Stimulated activated CD4-positive, alpha-beta T cell treated with anti-CD3 and anti-CD28 coated beads, TNF-alpha, amount 100 ng/mL, for 24 hours (primary cell): ENCODE measurements at places on chromosomes 2 and 18.

DNA sequence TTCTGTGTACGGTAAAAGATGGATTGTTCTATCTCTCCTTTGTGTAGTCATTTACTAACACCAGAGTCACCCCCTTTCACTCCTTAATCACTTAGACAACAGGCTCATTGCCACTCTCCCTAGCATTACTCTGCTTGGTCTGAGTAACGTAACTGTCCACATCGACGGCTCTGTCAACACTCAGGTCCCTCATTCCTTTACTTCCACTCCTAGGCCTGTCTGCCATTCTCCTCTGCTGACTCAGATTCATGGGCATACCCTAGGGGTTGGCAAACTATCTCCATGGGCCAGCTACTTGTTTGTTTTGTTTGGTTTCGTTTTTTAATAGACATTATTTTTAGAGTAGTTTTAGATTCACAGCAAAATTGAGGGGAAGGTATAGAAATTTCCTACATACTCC is 243.9 kb downstream of the NR4A2 start:
- no peak for DNase-seq

DNA sequence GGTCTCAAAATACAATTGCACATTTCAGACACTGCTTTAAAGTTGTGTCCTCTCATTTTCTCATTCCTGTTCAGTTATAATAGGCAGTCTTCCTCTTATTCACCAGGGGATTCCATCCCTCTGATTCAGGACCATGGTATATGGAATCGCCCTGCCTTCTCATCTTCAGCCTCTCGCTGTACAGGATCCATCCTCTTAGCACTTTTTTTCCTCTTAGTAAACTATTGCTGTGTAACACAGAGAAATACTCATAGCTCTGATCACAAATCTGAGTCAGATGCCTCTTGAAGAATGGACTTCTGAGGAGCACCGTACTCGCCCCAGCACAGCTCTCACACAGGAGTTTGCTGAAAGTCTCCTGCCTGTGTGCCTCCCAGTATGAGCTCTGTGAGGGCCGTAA is 11.3 kb downstream of the RMP24 start:
- DNase-seq: no peak

GRCh38 chr2:200247494-200247893 is 59.0 kb upstream of the SPATS2L start:
- no peak for DNase-seq

GRCh38 chr2:117983040-117983439 is 30.8 kb downstream of the CCDC93 start:
- DNase-seq: no peak

GRCh38 chr2:41170589-41170988 is 718.7 kb upstream of the SLC8A1 start:
- DNase-seq: no peak

- DNase-seq: no peak
These were observed 42.8 kb upstream of the STK17B start for GRCh38 chr2:196214156-196214555.

DNA sequence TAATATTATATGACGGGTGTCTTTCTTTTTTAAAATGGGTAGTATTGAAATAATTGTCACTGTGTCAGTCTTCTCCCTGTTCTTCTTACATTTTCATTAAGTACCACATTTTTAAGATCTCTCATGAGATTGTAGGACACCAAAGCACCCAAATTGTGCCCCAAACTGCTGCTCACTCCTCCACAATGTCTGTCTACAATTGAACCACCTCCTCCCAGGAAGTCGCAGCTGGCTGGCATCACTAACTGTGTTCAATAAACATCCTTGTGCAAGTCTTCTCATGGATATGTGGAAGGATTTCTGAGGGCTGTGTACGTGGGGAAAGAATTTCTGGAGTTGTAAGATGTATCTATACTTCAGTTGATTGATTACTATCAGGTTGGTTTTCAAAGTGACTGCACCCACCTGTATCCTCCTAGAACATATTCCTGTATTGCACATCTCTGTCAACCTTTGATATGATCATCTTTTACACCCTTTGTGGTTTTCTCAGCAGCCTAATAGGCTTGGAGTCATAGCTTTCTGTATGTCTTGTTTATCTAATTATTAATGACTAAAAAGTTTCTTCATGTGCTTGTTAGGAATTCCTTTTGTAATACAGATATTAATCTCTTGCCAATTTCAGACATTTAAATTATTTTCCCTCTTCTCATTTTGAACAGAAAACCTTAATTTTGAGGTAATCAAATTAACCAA is 774.9 kb downstream of the RNF144A start:
- no peak for DNase-seq

DNA sequence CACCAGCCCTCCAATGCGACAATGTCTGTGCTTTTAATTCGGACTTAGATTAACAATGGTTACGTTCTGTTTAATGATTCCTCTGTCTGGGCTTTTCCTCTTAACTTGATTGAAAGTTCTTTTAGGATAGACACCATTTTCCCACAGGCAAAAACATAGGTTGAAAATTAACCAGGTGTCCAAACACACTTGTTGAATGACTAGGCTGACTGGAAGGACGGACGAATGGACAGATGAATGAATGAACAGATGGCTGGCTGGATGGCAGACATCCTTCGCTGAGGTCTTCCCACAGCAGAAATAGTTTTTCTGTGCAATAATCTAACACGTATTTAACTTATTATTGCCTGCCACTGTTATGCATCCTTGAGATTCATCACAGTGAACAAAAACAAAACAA is 298.8 kb downstream of the SRBD1 start:
- DNase-seq: no peak

DNA sequence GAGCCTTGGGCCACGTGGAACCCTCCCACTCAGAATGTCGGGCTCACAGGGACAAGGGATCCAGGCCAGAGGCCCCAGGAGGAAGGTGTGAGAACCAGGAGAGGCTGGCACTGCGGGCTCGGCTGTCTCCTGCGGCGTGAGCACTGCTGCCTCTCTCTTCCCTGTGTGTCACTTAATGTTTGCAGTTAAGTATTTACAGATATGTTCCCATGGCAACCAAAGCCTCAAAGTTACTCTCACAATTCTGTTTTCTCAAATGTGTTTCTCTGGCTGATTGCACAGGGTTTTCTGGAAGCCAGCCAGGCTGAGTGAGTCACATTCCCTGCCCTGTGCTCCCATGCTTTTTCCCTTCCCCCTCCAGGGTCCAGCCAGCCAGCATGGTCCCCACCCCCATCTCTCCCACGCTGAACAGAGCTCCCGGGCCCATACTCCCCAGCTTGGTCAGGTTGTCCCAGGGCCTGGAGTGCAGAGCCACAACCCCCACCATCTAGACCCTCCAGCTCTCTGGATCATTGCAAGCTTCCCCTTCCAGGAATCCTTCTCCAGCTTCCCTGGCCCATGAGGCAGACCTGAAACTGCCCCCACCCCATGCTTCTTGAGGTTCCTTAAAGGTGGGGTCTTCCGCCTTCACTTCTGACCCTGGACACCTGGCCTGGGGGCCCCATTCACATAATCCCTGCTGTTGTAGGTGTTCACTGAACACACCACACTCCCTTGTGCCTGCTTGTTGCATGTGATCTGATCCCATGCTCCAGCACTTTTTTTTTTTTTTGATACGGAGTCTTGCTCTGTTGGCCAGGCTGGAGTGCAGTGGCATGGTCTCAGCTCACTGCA is 265.9 kb downstream of the CELF4 start:
- no peak for DNase-seq

DNA sequence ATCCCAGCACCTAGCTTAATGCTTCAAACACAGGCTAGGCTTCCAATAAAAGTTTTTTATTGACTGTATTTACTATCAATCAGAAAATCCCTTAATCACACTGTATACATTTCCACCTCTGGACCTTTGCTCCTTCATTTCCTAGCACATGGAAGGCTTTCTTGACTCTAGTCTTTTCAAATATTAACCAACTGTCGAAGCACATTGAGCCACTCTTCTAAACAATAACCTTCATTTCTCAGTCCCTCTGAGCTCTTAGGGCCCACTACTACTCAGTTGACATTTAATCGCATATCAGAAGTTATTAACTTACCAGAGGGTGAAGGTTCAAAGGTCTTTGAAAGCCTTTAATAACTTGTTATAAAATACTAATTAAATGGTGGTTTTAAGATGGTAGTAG is 37.4 kb downstream of the CERKL start:
- DNase-seq: no peak

DNA sequence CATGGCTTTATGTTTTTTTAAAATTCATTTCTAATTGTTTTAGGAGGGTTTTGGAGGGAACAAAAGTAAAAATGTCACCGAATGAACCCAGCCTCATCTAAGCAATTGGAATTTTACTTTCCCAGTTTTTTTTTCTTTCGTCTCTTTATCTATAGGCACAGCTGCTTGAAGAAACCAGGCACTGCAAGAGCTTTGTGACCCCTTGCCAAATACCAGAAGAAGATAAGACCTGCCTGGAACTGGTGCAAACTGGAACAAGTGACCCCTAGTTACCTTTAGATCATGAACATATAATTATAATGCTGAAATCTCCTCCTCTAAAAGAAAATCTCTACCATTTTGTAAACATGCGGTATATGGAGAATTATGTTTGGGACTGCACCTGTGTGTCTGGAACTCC is 100.9 kb downstream of the TSN start:
- DNase-seq: no peak

GRCh38 chr18:10838553-10838952 is 310.8 kb downstream of the PIEZO2 start:
- DNase-seq: no peak

DNA sequence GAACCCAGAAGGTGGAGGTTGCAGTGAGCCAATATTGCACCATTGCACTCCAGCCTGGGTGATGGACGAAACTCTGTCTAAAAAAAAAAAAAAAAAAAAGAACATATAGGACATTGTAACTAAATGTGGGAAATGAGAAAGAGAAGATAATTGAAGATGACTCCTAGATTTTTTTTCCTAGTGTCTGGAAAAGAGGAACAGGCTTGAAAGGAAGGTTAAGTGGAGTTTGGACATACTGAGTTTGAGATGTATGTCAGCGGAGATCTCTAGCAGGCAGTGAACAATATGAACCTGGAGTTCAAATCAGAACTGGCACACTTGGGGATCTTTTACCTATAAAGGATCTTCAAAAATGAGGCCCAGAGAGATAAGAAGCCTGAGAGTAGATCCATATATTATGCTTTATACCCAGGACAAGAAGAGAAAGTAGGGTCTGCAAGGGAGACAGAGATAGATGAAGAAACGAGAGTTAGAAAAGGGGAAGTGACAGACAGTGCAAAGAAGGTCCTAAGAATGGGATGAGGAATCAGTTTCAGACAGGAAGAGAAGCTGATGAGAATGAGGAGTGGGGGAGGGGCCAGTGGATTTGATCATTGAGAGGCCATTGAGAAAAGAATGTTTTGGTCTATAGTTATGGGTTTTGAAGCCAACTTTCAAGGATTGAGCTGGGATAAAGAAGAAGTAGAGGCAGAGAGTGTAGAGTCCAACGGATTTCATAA is 46.9 kb upstream of the CD28 start:
- DNase-seq: no peak

- no peak for DNase-seq
These were observed 89.2 kb upstream of the LRATD1 start for GRCh38 chr2:14543284-14543683.

- no peak for DNase-seq
These were observed 2.1 kb upstream of the PUM2 start for GRCh38 chr2:20352581-20353216.

DNA sequence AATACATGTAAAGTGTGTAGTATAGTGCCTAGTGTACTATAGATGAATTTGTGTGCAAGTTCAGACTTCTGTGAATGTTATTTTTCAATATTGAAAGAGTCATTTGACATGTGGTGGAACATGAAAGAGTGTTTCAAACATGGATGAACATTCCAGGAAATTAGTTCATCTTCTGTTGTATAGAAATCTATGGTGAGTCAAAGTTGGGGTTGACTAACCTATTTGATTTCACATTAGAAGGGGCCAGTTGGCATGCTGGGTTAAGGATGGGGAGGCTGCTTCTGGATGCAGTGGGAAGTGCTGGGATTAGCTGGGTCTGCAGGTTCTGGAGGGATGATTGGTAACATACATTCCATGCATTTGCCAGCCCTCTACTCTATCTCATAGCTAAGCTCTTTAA is 50.6 kb downstream of the LYPD6B start:
- no peak for DNase-seq

GRCh38 chr18:68399721-68400120 is 315.2 kb downstream of the TMX3 start:
- DNase-seq: no peak

DNA sequence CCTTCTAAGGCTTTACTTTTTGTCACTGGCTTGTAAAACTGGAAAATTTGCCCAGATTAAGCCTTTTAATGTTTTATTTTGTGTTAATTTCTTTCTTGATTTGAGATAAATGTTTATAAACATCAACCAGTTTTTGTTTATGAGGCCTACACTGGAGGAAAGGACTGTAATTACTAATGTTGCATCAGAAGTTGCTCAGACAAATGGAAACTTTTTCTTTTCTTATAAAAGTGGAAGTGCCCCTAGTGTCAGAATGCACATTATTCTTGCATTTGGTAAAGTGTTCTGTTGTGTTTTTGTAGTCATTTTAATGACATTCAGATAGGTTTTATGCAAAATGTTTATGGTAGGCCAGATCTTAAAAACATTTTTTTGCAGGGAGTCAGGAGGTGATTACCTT is 25.3 kb downstream of the LCLAT1 start:
- DNase-seq: no peak

DNA sequence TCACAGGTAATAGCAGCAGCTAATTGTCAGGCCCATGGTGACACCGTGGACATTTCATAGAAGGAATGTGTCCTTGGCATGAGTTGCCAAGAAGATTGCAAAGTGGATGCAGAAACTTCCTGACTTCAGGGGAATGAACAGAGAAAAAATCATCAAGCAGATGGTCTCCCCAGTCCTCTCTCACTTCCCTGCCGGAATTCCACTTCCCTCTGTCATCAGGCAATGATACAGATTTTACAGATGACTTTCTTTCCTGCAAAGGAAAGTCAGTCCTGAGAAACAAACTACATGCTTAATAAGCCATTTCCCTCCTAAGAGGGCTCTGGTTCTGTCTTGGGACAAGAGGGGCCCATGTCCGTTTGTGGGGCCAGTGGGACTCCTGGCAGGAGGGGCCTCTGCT is 45.7 kb downstream of the KCNF1 start:
- DNase-seq: no peak

GRCh38 chr2:32910883-32911598 is 35.7 kb upstream of the LTBP1 start:
- no peak for DNase-seq

GRCh38 chr18:79794846-79795245 is 2.9 kb upstream of the KCNG2 start:
- no peak for DNase-seq

GRCh38 chr2:206802654-206803514 is 37.5 kb downstream of the FASTKD2 start:
- DNase-seq: no peak

GRCh38 chr18:76398295-76398694 is 96.7 kb downstream of the ZNF516 start:
- DNase-seq: no peak
